ENCODE measurements at places on chromosomes 3 and 15. TPM values are rescaled to one million over a fixed set of nuclear protein-coding genes. Genes with fewer than 3 reads are reported as not detected.

SLC28A2 gene
- not detected for total RNA-seq

KLHL18 gene
- total RNA-seq = 33.9 TPM

ISLR2 gene
- total RNA-seq = not detected

PARP15 gene
- 0.57 TPM for total RNA-seq

SCAANT1 gene
- not detected for total RNA-seq

XCR1 gene
- not detected for total RNA-seq

UPK1B gene
- not detected for total RNA-seq

GHRL gene
- total RNA-seq = not detected

NUP210 gene
- 0.53 TPM for total RNA-seq

PCSK6 gene
- total RNA-seq = 0.07 TPM

EIF4G1 gene
- 394 TPM for total RNA-seq

GRM2 gene
- under 0.01 TPM for total RNA-seq

IDH2 gene
- 74.4 TPM for total RNA-seq

CACNA2D3 gene
- total RNA-seq = not detected

MYRIP gene
- total RNA-seq = 29.0 TPM

SPTSSB gene
- total RNA-seq = not detected

CLRN1 gene
- total RNA-seq = not detected

GP5 gene
- total RNA-seq = 0.14 TPM

PIF1 gene
- 24.7 TPM for total RNA-seq

GPR27 gene
- 0.07 TPM for total RNA-seq

KPNA1 gene
- total RNA-seq = 81.4 TPM

AHSG gene
- total RNA-seq = not detected

SCN10A gene
- total RNA-seq = 0.29 TPM

SERPINI2 gene
- total RNA-seq = not detected

RASGRF1 gene
- not detected for total RNA-seq

ULK3 gene
- total RNA-seq = 23.4 TPM

ACSBG1 gene
- total RNA-seq = 0.29 TPM

CYP19A1 gene
- not detected for total RNA-seq

KBTBD8 gene
- total RNA-seq = 6.0 TPM

XXYLT1 gene
- 55.3 TPM for total RNA-seq

GPR62 gene
- total RNA-seq = not detected
